ENCODE measurements at places on chromosomes 5 and 9. TPM values are rescaled to one million over a fixed set of nuclear protein-coding genes. Genes with fewer than 3 reads are reported as not detected.
A peak's percentile ranks its signal among the peaks of the same experiment; 100 is the strongest.

GRCh38 chr5:125604104-125604503 lies 819.1 kb upstream of the GRAMD2B start:
- DNase-seq: no peak

DNA sequence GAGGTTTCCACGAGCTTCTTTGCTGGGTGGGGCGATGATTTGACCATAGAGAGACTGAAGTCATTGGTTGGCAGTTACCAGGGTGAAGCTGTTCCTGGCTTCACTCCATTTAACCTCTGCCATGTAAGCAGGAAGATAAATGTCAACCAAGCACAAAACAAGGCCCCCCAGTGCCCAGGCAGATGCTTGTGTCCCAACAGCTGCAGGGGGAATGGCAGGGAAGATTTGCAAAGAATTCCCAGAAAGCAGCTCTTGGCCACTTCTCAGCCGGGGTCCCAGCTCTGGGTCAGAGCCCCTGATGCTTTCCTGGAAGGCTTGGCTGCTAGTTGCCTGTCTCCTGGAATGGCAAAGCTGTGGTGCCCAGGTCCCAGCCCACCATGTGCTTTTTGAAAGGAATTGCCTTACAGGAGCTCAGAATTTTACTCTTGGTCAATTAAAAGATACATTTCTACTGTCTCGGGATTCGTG lies 383.4 kb downstream of the ENC1 start:
- DNase-seq: peak; percentile 28

GRCh38 chr9:38144421-38144820 lies 75.4 kb upstream of the SHB start:
- DNase-seq: no peak

- DNase-seq: peak; percentile 13
These were observed 12.1 kb upstream of the SLC2A8 start for GRCh38 chr9:127384901-127385300.

DNA sequence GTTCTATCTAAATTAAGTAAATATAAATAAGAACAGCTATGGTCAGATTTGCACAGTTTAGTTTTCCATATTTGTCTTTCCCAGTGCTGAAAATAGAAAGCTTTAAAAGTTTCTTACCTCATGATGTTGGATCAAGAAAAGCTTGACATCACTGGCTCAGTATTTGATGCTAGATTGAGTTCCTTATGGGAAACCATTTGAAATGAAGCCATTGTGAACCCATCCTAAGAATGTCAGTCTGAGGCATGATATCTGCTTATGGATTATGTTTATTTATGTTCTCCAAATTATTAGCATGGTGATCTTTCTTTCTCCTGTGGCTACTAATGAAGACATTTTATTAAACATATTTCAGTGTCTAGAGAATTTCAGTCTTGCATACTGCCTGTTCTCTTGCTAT lies 143.0 kb downstream of the ADAMTSL1 start:
- DNase-seq: no peak

GRCh38 chr9:71363286-71363961 lies 242.0 kb upstream of the TRPM3 start:
- DNase-seq: no peak

DNA sequence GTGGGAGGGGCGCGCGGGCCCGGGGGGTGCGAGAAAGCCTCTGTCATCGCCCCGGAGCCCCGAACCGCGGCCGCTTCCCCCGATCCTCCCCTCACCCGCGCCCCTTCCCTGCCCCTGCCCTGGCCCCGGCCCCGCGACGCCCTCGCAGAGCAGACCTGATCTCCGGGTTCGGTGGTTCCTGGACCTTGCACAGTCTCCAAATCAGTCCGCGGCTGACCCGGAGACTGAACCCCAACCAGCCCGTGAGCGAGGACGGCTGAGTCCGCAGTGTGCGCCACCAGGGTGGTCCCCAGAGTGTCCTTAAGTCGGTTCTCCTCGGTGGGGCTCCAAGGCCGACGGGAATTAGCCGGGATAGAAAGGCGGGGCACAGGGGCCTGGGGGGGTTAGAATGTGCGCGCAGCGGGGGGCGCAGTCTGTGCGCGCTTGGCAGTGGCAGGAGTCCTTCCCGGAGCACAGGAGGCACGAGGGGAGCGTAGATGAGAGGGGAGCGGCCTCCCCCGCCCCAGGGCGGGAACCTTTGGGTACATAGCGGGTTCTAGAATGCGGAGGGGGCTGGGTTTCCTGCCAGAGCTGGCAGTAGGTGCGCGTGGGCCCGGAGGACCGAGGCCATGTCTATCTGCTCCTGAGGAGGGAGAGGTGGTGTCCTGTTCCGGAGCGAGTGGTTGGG lies 779 bp downstream of the PKN3 start:
- no peak for DNase-seq

DNA sequence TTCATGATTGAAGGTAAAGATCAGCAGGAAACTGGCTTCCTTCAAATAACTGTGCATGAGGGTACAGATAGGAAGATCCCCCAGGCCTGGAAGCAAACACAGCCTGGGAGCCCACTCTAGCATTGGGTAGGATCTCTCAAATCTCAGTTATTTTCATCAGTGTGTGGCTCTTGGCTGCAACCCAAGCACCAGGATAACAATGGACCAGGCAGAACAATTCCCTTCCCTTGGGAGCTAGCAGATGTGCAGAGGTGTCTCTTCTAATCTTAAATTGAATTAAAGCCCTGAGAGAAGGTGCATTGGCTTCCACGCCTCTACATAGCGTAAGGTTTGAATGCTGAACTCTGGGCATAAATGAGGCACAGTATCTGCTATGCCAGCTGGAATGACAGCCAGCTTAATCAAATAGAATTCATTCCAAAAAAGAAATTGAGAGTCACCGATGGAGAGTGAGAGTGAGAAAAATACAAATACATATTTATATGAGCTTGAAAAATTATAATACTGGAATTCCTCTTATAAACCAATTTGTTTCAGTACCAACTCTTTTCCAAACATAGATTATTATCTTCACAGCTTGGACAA lies 957.3 kb downstream of the CDH12 start:
- no peak for DNase-seq

DNA sequence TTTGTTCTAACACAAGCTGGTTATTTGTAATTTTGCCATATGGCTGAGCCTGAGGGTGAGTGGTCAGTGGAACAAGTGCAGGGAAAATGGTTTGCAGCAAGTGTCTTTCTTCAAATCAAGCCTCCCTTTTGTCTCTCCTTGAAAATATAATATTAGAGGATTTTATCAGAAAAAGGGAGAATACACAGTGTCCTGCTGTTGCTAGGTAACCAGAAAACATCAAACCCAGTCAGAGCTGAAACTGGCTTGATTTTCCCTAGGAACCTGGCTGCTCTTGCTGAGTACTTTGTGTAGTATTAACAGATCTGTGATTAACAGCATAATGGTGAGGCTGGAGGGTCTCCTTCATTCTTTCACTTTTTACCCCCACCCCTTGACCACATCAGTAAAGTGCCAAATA lies 314.0 kb downstream of the ARHGEF28 start:
- DNase-seq: no peak

- no peak for DNase-seq
These were observed 56.0 kb downstream of the AOPEP start for GRCh38 chr9:94782355-94783101.

DNA sequence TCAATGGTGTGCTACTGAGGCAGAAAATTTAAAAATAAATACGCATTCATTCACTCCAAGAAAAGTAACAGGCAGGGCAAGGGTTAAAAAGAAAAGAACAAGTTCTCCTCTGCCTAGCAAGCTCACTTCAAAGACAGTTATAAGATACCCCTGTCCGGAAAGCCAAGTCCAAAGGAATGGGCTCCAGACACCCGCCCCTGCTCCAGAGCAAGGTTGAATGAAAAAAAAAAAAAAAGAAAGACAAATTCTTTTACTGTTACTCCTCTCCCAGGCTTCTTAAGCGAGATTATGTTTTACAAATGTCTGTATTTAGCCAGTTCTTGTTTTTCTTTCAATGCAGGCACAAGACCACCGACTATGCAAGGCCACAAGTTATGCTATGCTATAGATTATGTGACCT lies 9.1 kb upstream of the ANXA2R start:
- DNase-seq: no peak

Gene GFPT2
- total RNA-seq: 94.3 TPM

Gene ALDH7A1
- total RNA-seq: 133 TPM

Gene SAXO1
- total RNA-seq: 0.11 TPM

Gene ITGA2
- 1.1 TPM for total RNA-seq

Gene DOK3
- total RNA-seq: 2.6 TPM
